ENCODE measurements at places on chromosomes 1 and 21.

DNA sequence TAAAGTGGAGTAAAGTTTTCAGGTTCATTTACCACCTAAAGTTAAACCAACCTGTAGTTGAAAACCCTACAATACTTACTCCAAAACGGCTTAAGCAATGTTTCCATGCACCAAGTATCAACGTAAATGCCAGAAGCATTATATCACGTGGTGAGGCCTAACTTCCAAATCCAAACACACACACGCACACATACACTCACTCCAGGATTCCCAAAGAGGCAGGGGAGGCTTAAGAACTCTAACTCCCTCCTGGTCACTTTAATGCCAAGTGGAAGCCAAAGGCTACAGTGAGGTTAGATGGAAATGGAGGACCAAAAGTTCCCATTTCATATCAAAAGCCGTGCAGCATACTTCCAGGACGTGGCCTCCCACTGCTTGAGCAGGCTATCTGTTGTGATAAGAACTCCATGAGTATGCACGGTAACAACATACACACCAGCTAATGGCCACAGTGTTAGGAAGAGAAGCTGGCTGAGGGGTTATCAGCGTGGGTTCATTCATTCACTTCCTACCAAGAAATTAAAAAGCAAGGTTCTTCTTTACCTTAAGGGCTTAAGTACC is 224.1 kb downstream of the SLC45A1 start:
- DNase-seq = no peak

GRCh38 chr1:239228451-239228850 is 157.9 kb upstream of the CHRM3 start:
- no peak for DNase-seq

GRCh38 chr1:197595304-197595904 is 179.9 kb downstream of the DENND1B start:
- no peak for DNase-seq

DNA sequence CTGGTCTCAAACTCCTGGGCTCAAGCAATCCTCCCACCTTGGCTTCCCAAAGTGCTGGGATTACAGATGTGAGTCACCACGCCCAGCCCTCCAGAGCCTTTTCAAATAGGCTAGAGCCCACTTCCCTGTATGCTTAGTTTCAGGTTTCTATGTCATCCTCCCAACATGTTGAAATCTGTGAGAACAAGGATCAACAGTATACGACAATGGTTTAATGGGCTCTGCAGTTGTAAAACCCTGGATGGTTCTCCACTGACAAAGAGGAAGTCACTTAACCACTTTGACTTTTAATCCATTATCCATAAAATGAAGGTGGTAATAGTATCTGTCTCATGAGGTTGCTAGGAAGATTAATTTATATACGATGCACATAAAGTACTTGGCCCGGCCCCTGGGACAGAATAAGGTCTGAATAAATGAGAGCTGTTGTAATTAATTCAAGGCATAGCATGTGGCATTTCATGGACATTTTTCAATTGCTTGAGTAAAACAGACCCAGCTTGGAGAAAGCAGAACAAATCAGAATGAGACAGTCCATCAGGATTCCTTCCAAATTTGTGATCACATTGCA is 113.9 kb upstream of the ZNF648 start:
- peak; percentile 76 for DNase-seq

DNA sequence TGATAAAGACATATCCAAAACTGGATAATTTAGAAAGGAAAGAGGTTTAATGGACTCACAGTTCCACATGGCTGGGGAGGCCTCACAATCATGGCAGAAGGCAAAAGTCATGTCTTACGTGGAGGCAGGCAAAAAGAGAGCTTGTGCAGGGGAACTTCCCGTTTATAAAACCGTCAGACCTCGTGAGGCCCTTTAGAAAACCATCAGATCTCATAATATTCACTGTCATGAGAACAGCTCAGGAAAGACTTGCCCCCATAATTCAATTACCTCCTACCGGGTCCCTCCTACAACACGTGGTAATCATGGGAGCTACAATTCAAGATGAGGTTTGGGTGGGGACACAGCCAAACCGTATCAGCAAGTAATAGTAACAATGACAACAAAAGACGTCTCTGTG is 88.2 kb upstream of the SLC25A33 start:
- DNase-seq = peak; percentile 60

GRCh38 chr1:14677292-14677971 is 78.9 kb downstream of the KAZN start:
- no peak for DNase-seq

DNA sequence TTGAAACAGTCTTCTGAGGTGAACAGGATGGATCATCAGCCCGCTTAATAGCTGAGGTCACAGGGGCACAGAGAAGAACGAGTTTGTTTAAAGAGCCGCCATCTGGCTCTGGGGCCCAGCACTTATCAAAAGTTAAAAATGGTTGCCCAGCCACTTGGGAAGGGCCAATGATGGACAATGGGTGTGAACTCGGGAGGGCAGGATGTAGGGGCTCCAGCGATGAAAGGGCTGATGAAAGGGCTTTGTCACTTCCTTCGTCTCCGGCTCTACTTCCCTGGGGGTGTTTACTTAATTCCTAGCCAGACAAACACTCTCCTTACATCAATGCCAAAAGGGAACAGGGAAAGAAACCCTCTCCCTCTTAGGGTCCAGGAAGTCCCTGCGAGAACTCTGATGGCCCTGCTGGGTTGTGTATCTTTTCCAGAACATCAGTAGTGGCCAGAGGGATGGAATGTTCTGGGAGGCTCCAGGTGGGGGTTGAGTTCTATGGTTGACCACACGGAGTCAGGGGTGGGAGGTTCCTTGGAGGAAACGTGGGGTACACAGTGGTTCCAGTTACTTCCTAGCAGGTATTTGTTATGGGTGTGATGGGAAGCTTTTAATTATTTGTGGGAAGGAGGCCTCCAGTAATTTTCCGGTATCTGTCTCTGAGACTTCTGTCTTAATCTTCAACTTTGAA is 9.0 kb upstream of the ABCG1 start:
- DNase-seq = no peak

DNA sequence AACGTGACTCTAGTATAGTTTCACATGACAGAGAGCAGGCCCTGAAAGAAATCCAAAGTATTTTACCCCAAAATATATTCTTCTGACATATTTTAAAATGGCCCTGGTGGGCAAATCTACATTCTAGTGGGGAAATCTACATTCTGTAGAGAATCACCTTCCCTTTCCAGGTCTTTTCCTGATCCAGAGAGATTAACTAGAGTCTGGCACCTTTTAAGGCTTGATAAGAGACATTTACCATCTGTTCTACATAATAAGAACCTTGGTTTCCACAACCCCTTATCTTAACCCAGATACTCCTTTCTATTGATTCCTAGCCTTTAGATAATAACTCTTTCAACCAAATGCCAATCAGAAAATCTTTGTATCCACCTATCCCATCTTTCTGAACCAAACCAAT is 17.0 kb upstream of the L1TD1 start:
- no peak for DNase-seq

- DNase-seq = no peak
These were observed 327.1 kb downstream of the PCP4 start for GRCh38 chr21:40194185-40194980.

DNA sequence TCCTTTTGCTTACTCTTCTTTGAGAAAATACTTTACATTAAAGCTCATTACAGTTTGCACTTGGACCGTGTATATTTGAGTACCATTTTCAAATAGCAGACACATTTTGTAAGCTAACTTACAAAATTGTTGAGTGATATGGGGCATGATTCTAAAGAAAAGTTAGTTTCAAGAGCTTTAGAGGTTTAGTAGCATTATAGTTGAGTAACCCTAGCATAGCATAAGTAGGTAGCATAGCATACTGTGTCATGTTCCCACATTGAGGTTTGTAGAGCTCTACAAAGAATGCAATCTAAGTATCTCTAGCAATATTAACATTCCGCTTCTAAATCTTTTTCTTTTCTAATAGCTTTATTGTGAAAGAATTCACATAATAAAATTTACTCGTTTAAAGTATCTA is 92.0 kb downstream of the ITSN1 start:
- DNase-seq = no peak

- peak; percentile 95 for DNase-seq
These were observed at the start of gene CDC7 for GRCh38 chr1:91500756-91501522. Gene CDC7 (plus strand): TSS chr1:91500851. CDS start chr1:91501717, 866 bp downstream.

GRCh38 chr1:19325958-19326747 is 14.0 kb downstream of the SLC66A1 start:
- DNase-seq = peak; percentile 84

DNA sequence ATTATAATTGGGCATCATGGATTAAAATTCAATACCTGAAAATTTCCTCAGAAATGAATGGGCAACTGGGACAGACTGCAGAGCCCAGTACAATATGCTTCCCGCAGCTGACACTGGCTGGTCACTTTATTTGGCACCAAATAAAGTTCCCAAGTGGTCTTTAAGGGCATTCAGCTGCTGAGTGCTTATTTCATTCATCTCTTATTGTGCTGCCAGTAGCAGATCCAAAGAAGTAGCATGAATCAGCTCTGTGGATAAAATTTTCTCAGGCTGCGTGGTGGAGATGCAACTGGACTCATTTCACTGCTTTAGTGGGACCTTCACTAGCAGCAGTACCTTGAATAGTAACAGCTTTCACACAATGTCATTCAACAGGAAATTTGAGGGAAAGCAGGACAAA is 226.3 kb upstream of the ADGRL2 start:
- DNase-seq = no peak

DNA sequence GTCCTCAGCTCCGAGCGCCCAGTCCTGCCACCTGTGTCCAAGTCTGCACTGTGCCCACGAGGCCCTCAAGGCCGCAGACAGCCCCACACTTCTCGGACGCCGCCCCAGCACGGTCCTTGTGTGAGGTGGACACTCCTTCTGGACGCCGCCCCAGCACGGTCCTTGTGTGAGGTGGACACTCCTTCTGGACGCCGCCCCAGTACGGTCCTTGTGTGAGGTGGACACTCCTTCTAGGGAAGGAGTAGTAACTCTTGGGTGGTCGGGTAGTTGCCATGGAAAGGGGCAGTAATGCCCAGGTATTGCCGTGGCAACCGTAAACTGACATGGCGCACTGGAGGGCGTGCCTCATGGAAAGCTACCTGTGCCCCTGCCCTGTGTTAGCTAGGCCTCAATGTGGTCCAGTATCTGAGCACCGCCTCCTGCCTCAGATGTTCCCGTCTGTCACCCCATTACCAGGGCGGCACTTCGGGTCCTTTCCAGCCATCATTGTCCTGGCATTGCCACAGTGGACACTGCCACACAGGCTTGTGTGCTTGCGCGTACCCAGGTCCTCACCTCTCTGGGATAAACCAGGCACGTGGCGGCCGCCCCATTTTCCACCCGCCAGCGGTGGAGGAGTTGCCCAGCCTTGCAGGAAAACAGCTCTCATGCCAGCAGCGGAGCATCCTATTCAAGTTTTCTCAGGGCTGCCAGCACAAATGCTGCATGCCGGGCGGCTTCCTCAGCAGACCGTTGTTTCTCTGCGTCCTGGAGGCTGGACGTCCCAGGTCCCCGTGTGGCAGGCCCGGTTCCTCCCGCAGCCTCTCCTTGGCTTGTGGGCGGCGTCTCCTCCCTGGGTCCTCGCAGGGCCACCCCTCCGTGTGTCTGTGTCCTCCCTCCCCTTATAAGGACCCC is 40.8 kb upstream of the POFUT2 start:
- DNase-seq = no peak

GRCh38 chr1:43764581-43764980 is 57.2 kb downstream of the ST3GAL3 start:
- DNase-seq = no peak

DNA sequence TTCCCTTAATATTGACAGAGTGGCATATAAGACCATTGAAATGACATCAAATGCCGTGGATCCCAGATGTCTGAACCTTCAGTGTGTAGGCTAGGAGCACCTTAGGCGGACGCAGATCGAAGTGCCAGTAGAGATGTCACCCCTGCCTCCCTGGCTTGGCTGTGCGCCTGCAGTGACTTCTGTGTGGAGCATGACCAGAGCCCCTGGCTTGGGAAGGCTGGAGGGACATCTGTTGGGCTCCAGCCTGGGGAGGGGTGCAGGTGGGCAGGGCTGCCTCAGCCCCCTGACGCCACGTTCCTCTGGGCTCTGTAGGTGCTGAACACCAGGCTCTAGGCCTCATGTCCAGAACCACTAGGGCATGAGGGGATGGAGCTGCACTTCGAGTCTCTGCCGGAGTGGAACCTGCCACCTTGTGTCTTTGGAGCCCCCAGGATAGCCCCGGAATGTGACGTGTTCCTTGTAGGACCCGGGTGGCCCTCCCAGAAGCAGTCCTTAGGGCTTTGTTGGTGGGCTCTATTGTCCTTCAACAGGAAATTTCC is 103.8 kb downstream of the ADARB1 start:
- no peak for DNase-seq

DNA sequence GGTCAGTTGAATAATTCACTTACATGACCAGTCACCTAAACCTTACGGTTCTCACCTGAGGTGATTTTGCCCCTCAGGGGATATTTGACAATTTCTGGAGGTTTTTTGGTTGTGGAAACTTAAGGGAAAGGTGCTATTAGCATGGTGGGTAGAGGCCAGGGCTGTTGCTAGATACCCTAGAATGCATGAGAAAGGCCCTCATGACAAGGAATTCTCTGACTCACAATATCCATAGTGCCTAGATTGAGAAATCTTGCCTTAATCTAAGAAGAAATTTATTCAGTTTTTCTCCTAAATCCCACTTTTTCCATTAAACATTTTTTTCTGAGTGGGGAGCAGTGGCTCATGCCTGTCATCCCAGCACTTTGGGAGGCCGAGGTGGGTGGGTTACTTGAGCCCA is 119.7 kb downstream of the TGFB2 start:
- no peak for DNase-seq

DNA sequence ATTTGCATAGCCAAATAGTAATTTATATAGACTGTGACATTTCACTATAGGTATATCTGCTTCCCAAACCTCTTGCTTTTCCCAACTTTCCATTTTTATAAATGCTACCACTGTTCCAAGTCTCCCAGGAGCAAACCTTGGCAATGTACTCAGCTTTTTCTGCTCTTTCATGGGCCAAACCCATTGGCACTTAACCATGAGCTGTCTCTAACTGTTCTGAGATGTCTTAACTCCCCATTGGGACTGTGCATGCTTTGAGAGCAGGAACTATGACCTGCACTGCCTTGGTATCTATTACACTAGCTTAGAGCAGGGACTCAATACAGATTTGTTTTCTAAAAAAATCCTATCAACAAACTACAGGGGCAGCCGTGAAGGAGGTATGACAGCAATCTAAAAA is 22.5 kb upstream of the KHDRBS1 start:
- no peak for DNase-seq

GRCh38 chr1:167266965-167267364 is 46.3 kb downstream of the POU2F1 start:
- no peak for DNase-seq

DNA sequence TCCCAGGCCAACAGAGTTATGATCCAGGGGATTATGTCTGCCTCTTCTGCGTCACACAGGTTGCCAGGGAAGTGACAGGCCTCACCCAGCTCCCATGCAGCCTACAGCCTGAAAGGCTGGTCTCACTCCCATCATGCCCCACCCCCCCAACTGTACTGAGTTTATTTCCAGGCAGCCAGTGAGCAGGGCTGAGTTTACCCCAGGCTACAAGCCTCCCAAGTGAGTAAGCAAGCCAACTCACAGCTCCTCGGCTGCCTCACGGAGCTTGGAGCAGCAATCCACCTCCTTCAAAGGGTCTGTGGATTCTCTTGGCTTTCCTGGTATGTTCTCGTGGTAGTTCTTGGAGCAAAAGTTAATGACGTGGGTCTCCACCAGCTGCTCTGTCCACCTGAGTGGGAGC is 1147.6 kb upstream of the ADGRL4 start:
- no peak for DNase-seq
